ENCODE measurements at places on chromosomes 16 and 17. TPM values are rescaled to one million over a fixed set of nuclear protein-coding genes. Genes with fewer than 3 reads are reported as not detected.

Gene HLF
- 0.14 TPM for total RNA-seq

Gene KRTAP3-1
- total RNA-seq = not detected

Gene GNAO1
- total RNA-seq = under 0.01 TPM

Gene MEIOC
- not detected for total RNA-seq

Gene PDIA2
- total RNA-seq = not detected

Gene IL32
- total RNA-seq = 1.7 TPM

Gene CCT6B
- total RNA-seq = 1.0 TPM

Gene PLLP
- total RNA-seq = 3.1 TPM

Gene SENP3
- 76.8 TPM for total RNA-seq

Gene OR2C1
- not detected for total RNA-seq

Gene GFAP
- under 0.01 TPM for total RNA-seq

Gene CD300E
- not detected for total RNA-seq

Gene ZNF286A
- 32.5 TPM for total RNA-seq

Gene KREMEN2
- total RNA-seq = 3.8 TPM

Gene HID1
- total RNA-seq = 0.71 TPM
